T-helper 2 cell (primary cell): ENCODE measurements at places on chromosomes 16 and 17.

DNA sequence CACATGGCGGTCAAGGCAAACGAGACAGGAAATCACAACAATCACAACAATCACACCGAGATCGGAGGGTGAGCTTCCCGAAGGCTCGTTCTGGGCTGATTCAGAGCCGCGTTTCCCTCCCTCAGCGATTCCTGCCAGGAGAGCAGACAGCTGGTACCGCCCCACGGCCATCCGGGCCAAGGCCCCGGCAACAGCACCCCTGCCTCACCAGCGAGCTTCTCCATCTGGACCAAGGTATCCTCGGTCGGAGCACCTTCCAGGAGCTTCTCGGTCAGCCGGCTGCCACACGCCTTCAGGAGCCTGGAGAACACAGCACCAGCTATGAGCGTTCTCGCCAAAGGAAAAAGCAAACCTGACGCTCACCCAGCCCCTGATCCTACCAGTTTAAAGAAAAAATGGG lies 15.2 kb upstream of the PLD6 start:
- DNase-seq, result no peak

- DNase-seq, result no peak
Measured at GRCh38 chr16:68296291-68296690, 14.5 kb downstream of the SLC7A6OS start.

- no peak for DNase-seq
Measured at GRCh38 chr16:59198487-59198886, 464.4 kb upstream of the GOT2 start.

- no peak for DNase-seq
Measured at GRCh38 chr16:28156056-28156680, 55.6 kb downstream of the XPO6 start.

DNA sequence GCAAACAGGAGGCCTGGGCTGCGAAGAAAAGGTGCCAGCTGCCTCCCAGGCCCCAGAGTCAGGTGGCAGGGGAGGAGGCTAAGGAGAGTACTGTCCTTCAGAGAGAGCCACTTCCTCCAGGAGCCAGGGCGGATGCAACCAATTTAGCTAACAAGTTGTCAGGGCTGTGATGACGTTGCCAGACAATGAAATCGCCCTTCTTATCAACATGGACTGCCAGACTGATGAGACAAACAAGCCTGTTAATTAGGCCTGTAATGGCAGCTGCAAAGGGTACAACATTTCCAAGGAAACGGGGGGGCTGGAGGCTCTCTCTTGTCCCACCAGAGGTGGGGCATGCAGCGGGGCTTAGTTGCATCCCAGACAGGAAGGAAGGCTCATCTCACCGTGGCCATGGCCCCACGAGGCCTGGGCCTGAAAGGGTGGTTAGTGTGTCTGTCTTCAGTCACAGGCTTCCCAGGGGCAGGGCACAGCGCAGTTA lies 111.8 kb downstream of the SDK2 start:
- DNase-seq, result no peak

GRCh38 chr17:55496094-55496881 lies 15.0 kb downstream of the SMIM36 start:
- no peak for DNase-seq

GRCh38 chr17:49076573-49077384 lies 55.8 kb upstream of the B4GALNT2 start:
- no peak for DNase-seq

DNA sequence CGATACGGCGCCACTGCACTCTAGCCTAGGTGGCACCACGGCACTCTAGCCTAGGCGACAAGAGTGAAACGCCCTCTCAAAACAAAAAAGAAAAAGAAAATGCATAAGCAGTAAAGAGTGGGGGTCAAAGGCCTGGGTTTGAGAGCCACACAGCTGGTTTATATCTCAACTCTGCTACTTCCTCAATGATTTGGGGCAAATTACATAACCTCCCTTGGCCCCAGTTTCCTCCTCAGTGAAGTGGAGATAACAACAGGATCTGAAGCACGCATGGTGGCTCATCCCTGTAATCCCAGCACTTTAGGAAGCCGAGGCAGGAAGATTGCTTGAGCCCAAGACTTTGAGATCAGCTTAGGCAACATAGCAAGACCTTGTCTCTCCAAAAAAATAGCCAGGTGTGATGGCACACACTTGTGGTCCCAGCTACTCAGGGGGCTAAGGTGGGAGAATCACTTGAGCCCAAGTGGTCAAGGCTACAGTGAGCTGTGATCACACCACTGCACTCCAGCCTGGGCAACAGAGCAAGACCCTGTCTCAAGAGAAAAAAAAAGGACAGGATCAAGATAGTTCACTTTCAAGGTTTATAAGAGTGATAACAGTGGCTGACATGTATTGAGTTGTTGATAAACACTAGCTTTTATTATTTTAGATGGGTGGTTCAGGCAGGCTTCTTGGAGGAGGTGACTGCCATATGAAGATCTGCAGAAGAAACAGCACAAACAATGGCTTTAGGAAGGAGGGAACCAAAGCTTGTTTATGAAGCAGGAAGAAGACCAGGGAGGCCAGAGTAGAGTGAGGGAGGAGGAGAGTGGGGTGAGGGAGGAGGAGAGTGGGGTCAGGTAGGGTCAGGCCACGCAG lies 8.5 kb upstream of the COG1 start:
- DNase-seq, result no peak

DNA sequence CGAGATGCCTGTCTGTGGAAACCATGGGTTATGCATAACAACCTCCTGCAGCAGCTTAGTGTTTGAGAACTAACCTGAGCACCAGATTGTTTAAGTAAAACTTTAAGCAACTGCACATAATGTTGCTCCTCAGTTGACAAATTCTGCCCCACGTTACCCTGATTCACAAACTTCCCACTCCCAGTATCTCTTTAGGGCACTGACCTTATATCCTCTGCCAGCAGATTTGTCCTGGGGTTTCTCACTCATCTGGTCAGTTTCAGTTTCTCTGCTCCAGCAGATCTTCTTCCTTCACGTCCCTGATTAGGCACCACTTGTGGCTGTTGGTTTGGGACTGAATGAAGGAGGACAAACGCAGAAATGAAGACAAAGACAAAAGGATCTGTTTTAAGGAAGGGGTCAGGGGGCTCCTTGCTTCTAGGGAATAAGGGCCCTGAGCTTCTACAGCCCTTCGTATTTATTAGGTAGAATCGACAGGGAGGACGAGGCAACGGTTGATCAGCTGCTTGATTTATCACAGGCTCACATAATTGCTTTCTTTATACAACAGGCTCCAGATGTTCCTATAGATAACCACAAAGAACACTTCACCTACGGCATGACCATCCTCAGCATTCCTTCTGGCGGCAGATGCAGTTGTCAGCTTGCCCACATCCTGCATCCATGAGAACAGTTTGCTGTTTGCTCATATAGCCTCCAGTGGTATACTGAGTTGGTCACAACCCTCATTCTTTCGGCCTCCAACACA lies 13.5 kb upstream of the ZNF689 start:
- DNase-seq, result no peak

DNA sequence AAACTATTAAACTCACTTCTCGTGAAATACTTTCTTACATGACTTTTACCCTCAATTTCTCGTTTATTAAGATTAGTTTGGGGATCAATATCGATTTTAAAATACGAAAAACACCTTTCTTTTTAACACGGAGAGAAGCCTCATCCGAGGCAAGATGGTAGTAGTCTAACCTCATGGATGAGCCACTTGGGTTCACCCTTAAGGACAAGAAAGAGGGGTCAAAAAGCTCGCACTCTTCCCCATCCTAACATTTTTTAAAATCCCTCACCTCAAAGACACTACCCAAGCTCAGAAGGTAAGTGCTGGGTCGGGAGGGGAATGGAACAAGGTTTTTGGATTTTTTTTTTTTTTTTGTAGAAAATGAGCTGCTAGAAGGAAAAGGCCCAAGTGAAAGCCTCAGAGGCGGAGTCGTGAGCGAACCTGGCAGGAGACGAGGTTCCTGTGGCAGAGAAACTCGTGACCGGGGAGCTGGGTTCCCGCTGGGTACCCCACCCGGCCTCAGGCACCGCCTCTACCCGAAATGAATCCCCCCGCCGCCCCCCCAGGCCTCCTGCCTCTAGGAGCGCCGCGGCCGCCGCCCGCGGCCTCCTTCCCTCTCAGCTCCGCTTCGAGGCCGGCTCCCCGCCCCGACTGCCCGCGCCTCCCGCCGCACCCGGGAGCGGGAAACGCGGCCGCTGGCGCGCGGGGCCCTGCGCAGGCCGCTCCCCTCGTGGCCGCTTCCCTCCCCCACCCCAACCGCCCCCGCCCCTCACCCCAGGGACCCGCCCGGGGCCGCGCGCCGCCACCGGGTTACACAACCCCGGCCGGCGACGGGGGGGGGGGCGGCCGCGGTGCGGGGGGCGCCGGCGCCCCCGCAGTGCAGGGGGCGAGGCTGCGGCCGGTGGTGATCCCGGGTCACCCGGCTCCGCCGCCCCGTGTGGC lies 1.6 kb downstream of the NUFIP2 start:
- peak; percentile 24 for DNase-seq

GRCh38 chr16:48433850-48434530 lies 48.8 kb upstream of the SIAH1 start:
- DNase-seq, result no peak

- DNase-seq, result no peak
Measured at GRCh38 chr16:7218936-7219335, 113.7 kb upstream of the RBFOX1 start.

- DNase-seq, result no peak
Measured at GRCh38 chr17:74252211-74252610, 21.8 kb upstream of the DNAI2 start.

DNA sequence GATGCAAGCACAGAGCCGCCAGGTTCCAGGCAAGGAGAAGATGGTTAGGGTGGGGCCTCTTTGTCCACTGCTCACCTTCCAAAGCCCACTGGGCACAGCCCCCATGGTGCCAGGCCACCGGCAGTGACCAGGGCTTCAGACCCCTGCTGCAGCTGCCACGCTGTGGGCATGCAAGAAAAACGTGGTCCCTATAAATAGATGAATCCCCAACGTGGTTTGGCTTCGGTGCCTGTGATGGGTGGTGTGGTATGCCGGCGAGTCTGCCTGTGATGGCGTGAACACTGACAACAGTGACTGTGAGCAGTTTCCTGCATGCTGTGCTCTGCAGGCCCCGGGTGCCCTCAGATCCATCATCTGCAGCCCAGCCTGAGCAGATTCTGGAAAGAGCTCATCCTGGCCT lies 36.6 kb downstream of the RAB11FIP4 start:
- DNase-seq, result no peak

DNA sequence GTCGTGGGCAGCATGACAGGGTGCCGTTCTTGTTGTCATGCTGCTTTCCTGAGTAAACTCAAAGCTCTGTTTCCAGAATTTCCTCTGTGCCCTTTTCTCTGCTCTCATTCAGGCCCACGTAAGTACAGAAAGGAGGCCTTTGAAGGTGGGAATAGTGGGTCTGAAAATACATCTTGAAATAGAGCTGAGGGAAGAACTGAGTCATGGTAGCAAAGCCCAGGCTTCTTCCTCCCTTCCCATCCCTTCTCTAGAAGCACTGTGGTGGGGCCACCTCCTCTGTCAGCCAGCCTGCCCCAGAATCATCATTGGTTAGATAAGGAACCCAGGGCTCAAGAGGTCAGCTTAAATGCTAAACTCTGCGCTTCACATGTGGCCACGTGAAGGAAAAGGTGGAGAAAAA lies 9.4 kb downstream of the CTRL start:
- no peak for DNase-seq

DNA sequence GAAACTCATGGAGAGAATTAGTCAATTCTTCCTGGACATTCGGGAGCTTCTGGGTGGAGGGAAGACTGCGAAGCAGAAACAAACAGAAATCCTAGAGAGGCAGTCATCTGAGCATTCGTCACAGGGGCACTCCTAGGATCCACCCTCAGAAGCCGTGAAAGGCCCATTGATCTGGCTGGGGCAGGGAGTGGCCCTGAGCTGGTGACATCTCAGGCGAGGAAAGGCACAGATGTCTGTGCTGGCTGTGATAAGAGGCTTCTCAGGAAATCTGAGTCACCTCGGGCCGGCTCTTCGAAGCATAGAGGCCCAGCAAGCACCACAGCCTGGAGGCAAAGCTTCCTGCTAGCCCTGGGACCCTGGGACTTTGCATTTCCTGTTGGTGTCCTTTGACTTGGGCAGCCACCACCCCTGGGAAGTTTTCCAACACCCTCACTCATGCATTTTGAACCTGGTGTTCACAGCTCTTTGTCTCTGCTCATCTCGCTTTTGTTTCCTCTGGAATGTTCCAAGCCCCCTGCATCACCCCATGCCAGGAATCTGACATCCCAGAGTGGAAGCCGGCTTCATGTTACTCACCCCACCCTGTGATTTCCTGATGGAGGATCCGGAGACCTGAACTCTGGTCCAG lies 23.3 kb upstream of the CDRT4 start:
- DNase-seq, result peak; percentile 41

- peak; percentile 31 for DNase-seq
Measured at GRCh38 chr17:43880420-43880991, 26.8 kb downstream of the MPP2 start.

DNA sequence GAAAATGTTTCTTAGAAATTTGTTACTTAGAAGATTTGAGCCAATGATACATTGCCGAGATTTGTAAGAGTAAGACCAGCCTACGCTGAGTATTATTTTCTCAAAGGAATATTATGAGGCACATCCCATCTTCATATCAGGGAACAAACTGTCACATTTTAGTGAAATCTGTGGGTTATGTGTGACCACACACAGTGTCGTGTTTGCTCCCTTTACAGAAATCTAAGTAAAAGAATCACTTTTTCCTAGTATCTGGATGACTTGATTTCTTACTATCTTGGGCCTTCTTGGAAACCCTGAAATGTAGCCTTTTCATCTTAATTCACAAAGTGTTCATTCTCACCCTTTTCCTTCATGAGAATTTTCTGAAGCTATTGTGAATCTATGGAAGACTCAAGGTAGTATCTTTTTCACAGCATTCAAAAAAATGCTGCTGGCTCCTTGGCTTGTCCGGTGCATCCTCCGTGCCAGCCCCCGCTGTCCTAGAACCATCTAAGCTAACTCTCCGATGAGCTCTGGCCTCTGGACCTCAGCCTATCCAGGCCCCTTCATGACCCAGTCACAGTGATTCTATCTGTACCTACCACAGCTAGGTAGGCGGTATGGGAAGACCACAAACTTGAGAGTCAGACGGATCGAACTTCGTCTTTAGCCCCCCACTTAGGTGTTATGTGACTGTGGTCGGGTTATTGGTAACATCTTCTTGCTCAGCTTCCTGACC lies 524.3 kb downstream of the MAF start:
- no peak for DNase-seq

DNA sequence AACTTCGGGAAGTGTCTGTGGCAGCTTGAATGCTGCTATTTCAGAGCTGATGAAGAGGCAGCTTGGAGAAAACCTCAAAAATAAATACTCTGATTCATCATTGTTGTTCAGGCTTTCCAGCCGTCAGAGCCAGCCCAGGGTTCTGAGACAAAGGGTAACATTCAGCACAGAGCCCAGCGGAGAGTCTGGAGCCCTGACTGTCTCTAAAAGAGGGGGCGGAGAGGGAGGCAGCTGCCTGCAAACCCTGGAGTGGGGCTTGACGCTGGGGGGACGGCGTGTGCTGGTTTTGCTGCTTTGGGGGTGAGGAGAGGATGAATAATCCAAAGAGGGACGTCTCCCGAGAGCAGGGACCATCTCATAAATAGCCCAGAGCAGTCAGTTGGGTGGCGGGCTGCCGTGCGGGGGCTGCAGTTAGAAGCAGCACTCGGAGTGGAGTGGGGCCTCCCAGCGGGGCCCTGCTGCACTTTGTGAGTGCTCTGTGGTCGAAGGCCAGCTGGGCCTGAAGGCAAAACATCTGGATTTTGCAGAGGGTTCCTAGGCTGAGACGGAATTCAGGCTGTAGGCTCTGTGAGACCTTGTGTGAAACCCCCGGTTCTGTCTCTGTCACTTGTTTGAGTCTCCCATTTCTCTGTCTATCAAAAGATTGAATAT lies 237.8 kb downstream of the PRKCA start:
- no peak for DNase-seq
